Psoas muscle (tissue), 8 donors: ENCODE measurements at places on chromosomes 12 and 14.

GRCh38 chr12:76183459-76184186 lies 99.1 kb upstream of the NAP1L1 start:
- DNase-seq: peak; percentile 21

GRCh38 chr12:3300833-3301401 lies 190.1 kb upstream of the PRMT8 start:
- no peak for DNase-seq

DNA sequence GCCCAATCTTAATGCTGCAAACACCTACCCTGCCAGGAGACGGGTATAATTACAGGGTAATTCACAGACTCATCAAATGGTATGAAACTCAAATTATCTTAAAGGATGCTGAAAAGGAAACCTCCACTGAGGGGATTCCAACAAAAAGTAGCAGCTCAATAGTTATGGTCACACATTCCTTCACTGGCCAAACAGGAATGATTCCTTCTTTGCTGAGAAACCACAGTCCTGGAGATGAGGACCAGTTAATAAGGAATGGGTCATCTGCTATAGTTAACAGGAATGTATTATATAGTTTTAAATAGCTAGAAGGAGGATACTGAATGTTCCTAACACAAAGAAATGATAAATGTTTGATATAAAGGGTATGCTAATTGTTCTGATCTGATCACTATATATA lies 136.9 kb downstream of the STXBP6 start:
- DNase-seq: no peak

- no peak for DNase-seq
These were observed 114.0 kb downstream of the RPAP3 start for GRCh38 chr12:47591795-47592194.

GRCh38 chr14:54662491-54663133 lies 95.7 kb downstream of the SAMD4A start:
- DNase-seq: no peak

DNA sequence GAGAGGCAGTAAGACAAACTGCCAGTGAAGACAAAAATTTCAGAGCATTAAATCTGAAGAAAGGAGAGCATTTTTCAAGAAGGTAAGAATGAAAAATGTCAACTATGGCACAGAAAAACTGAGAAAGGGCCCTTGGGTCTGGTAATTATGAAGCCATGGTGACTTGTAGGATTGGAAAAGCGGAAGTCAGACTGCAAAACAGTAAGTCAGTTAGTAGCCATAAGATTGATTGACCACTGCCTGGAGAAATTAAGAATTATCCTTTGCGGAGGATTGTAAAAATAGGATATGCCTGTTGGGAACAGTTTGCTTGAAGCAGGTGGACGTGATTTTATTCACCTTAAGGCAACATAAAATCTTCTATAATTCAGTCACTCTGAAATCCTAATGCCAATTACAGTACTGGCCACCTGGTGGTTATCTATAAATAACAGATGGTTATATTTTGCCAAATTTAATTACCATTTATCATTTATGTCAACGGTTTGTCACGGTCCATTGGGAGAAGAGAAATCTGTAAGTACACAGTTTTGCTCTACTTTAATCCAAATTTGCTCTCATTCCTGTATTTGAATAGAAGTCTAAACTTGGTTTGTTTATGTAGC lies 127.1 kb upstream of the CNTN1 start:
- no peak for DNase-seq

- DNase-seq: no peak
These were observed 165.6 kb upstream of the TMCC3 start for GRCh38 chr12:94815958-94816357.

DNA sequence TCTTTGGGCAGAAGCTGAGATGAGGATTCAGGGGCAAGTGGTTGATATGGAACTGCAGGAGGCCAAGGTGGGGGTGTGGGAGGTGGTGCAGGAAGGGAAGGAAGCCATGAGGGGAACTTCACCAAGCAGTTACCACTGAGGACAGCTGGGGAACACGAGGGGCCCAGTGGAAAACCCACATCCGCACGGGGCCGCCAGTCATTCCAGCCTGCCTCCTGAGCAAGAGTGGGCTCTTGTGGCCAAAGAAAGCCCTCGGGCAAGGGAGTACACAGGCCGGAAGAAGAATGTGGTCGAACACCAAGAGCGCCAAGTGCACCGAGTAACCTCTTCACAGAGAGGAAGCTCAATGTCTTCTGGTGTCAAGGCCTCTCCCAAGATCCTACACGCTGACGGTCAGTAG lies 252.2 kb upstream of the FOXN3 start:
- DNase-seq: no peak

- peak; percentile 66 for DNase-seq
These were observed 872 bp downstream of the FAM177A1 start for GRCh38 chr14:35046751-35047536.

GRCh38 chr14:95071649-95072280 lies 85.6 kb downstream of the DICER1 start:
- no peak for DNase-seq

DNA sequence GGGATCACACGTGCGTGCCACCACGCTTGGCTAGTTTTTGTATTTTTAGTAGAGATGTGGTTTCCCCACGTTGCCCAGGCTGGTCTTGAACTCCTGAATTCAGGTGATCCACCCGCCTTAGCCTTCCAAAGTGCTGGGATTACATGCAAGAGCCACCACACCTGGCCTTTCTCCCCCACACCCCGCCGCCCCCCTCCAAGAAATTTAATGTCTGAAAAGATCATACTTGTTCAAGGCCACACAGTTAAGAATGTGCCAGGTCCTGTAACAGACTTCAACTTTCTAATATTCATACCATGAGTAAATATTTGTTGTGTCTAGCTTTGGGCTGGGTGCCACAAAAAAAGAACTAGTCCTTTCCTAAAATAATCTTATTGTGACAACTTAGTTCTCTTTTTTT lies 9.1 kb downstream of the GATC start:
- no peak for DNase-seq

- no peak for DNase-seq
These were observed 70.2 kb upstream of the NCOR2 start for GRCh38 chr12:124637581-124637981.

GRCh38 chr14:98576463-98576862 lies 695.5 kb downstream of the BCL11B start:
- DNase-seq: no peak

- DNase-seq: no peak
These were observed 360.5 kb upstream of the TMPO start for GRCh38 chr12:98154850-98155249.

- DNase-seq: no peak
These were observed 3.3 kb downstream of the COL2A1 start for GRCh38 chr12:48000878-48001504.

DNA sequence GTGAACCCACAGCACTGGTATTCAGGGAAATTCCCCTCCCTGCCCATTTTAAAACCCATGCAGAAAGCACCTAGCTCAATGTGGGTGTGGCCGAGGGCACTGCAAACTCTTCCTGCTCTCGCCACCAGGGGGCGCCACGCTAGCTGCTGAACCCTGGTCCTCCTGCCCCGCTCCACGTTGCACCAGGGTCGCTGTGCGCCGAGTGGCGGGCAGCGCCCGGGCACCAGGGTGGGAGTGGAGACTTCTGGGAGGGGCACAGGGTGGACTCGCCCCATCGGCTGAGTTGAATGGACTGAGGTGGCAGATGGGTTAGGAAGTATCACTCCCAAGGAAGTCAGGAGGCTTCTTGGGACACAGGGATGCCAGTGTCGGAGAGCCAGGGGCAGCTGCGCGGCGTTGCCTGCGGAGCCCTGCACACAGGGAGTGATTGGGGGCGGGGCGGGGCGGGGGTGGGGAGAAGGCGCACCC lies 48.1 kb upstream of the BCL11B start:
- DNase-seq: no peak

GRCh38 chr12:104204690-104205480 lies 10.7 kb upstream of the TXNRD1 start:
- no peak for DNase-seq

DNA sequence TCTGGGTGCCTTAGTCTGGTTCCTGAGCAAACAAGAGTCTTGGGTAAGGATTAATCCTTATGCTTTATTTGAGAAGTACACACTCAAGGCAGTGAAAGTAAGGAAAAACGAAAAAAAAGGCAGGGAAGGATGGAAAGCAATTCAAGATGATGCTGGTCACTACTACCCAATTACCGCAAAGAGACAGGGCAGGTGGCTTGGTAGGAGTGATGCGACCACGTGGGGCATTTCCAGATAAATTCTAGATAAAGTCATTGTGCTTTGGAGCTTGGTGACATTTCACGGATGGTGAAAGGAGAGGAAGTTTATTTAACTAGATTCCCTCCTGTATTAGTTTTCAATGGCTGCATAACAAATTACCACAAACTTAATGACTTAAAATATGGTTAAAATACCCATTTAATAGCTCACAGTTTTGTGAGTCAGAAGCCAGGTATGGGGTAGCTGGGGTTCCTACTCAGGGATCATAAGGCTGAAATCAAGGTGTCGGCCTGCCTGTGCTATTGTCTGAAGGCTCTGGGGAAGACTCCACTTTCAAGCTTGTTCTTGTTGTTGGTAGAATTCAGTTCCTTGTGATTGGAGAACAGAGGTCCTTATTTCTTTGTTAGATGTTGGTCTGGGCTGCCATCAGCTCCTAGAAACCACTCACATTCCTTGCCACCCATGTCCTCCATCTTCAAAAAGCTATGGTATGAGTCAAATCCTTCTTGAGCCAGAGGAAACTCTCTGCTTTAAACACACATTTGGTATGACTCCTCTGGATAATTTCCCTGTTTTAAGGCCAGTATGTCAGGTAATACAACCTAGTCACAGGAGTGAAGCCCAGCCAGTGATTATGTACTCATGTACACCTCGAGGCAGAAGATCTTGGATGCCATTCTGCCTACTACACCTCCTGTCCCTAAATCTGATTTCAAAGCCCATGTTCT lies 5.6 kb upstream of the HMGA2 start:
- DNase-seq: no peak

DNA sequence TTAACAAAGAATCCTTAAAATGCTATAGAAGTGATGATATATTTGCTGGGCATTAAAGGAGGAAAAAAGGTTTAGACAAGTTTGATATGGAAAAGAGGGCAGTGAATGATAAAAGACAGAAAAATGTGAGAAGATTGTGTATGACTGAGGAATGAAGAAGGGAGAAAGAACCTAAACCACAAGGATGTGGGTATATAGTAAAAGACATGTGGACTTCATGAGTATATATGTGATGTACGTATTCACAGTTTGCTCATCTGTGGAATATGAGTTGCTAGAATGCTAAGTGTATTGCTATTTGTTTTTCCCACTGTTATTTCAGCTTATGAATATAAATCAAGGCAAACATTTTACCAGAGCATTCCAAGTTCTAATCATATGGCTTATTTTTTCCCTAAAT lies 2.1 kb upstream of the SLC16A7 start:
- no peak for DNase-seq

GRCh38 chr14:89351516-89352404 lies 65.3 kb downstream of the FOXN3 start:
- DNase-seq: no peak

GRCh38 chr12:10364815-10365622 lies 24.8 kb downstream of the KLRK1 start:
- DNase-seq: peak; percentile 35

GRCh38 chr12:112017041-112017440 lies 3.8 kb downstream of the ERP29 start:
- DNase-seq: no peak

GRCh38 chr14:51730098-51730497 lies 78.4 kb downstream of the FRMD6 start:
- DNase-seq: no peak

- no peak for DNase-seq
These were observed 69.7 kb downstream of the MGAT4C start for GRCh38 chr12:86186449-86186848.

- peak; percentile 32 for DNase-seq
These were observed 7.1 kb upstream of the OAS2 start for GRCh38 chr12:112971248-112971647.

- DNase-seq: no peak
These were observed 16.9 kb downstream of the CCDC88C start for GRCh38 chr14:91400696-91401095.

- no peak for DNase-seq
These were observed 132.2 kb upstream of the HIF1A start for GRCh38 chr14:61563162-61563511.

DNA sequence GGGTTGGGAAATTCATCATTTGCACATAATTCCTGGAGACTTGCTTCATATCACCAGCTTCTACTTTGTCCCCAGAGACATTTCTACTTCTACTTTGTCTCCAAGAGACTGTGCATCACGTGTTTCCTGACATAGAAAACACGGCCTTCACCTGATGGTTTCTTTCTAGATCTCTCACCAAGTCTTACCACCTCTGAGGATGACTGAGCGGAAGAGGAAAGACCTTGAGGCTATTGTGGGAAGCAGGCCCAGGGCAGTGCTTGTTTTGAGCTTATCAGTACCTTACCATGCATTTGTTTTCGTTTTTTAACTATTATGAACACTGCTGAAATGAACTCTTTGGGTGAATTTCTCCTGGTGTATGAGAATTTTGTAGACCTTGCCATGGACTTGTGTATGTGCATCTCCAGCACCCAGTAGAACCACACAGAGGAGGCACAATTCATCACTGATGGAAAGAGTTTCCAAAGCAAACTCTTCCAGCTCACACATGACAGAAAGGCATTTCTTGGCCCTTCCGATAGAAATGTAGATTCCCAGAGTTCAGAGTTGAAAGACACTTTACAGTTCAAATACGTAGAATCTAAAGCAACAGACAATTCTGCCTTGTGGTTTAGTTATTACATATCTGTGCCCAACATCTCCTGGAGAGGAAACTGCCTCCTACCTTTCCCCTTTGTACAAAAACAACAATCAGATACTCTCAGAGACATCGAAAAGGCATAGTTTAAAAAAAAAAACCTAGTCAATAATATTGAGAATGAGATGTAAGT lies 434.7 kb downstream of the FUT8 start:
- no peak for DNase-seq

DNA sequence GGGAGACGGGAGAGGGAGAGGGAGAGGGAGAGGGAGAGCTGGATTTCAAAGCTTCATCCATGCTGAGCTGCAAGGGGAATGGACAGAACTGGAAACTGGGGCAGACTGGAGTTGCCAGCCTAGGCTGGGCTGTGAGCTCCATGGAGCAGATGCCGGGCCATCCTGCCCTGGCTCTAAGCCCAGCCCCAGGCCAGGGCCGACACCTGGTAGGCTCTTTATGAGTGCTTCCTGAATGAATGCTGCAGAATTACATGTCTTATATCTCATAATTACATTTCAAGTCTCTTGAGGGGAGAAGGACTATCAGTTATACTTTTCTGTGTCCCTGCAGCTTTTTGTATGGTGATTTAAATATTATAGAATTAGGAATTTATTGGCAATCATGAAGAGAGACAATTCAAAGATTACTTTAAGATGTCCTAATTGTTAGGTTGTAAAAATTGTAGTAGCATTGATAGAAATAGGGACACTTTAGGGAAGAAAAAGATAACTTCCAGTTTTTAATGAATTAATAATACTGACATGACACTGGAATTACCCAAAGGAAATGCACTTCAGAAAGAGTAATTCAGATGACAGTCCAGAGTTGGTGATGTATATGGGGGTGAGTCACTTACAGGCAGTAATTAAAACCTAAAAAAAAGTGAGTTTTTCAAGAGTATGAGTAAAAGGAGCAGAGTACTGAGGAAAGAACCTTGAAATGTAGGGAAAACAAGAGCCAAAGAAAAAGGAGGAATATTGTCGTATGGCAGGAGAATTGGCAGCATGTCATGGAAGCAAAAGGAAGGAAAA lies 29.0 kb downstream of the SCYL2 start:
- no peak for DNase-seq
